Anterior cingulate cortex (tissue), 58 donors: ENCODE measurements at places on chromosomes 5 and 9.

DNA sequence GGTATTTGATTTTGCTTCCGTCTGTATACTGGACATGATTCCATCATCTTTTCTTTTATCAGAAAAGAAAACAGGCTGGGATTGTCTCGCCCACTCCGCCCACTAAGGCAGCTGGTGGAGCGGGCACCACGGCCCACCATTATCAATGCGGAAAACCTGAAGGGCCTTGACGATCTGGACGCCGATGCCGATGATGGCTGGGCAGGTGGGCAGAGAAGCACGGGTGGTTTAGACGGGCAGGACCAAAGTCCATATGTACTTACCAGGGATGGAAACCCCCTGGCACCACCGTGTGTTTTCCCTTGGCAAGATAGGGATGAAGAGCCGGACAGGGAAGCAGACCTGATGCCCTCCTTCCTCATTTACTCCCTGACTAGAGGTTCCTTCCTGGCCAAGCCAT lies 53.7 kb downstream of the PRRC2B start:
- no peak for DNase-seq

GRCh38 chr5:124302533-124302932 lies 443.9 kb downstream of the ZNF608 start:
- no peak for DNase-seq

DNA sequence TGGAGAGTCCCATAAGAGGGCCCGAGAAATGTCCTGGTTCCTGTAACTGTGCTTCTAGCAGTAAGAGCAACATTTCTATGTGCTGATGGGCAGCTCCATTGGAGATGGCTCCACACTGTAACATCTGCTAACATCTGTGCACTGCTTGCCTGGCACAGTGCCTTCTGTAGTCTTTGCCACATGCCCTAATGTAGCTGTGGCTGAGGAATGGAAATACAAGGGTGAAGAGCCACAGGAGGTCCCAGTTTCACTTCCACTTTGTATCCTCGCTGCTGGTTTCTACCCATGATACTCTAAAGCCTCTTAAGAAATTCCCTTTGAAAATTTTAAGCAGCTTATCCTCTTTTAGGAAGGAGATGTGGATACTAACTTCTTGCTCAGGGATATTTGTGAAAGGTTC lies 97.4 kb downstream of the HOMER1 start:
- DNase-seq, result no peak

- no peak for DNase-seq
These were observed 639.3 kb downstream of the MTRR start for GRCh38 chr5:8508231-8508630.

GRCh38 chr9:14888875-14889274 lies 21.4 kb downstream of the FREM1 start:
- DNase-seq, result no peak

GRCh38 chr9:14170392-14170931 lies 143.5 kb downstream of the NFIB start:
- DNase-seq, result no peak

- no peak for DNase-seq
These were observed 34.5 kb upstream of the ZNF366 start for GRCh38 chr5:72541501-72542225.

DNA sequence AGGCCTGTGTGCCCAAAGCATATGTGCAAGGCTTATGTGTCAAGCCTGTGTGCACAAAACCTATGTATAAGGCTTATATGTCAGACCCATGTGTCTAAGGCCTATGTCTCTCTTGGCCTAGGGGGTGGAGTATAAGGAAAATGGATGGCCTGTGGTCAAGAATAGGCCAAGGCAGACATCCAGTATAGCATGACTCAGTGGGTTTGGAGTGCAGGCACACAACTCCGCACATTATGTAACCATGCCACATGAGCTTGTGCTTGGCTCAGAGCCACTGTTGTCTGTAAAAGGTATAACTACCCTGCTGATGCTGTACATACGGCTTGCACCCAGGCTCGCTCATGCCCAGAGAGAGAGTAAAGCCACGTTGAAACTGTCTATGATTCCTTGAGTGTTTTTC lies 626.4 kb upstream of the NUDT12 start:
- no peak for DNase-seq

GRCh38 chr5:172554562-172554961 lies 86.5 kb upstream of the NEURL1B start:
- DNase-seq, result no peak

DNA sequence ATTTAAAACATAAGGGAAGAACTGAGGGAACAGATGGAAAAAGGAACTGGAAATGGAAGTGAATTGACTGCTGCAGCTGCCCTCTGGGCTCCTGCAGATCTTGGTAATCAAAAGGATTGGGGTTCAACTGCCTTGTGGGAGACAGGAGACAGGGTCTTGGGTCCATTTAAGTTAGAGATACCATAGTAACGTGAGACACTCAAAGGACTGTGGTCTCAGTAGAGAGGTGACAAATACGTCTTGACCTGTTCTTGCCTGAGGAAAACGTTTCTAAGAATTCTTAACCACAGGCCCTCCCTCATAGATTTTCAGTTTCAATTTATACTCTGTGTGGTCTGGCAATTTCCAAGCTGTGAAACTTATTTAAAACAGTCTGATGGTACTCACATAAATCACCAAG lies 100.8 kb upstream of the DHFR start:
- DNase-seq, result no peak

DNA sequence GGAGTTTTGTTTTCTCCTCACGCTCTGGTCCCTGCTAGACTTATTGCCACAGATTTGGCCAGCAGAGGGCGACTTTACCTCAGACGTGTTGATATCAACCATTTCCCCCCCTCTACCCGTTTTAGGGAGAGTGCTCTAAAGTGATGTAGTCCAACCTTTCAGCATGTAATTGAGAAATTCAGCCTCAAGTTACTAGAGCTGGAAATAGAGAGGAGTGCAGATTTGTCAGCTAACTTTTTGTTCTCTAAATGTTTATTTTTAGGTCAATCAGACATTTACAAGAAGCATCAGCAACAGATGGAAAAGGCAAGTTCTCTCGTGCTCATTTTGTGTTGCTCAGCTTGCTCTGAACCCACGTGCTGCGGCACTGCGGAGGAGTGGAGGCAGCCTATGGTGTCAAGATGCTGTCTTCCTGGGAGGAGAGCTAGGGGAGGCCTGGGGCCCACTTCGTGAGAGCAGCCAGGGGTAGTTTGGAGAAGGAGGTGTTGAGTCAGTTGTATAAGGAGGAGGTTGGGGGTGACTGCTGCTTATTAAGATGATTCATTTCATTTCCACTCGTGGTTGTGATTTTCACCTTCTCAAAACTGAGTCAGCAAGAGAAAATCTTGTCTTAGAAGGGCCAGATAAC lies 53.6 kb downstream of the GPR107 start:
- DNase-seq, result peak; percentile 43

DNA sequence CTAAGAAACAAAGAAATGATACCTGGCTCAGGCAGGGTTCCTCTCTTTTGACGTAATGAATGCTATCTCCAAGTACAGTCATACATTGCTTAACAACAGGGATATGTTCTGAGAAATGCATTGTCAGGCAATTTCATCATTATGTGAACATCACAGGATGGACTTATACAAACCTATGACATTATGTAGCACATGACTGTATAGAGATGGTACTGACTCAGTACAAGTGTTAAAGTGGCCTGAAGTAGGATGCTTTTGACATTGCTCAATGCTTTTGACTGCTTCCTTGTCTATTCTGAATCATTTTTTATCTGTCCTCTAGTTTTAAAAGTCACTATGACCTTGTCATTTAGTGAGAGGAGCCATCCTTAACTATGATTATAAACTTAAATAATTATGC lies 147.6 kb downstream of the NR2F1-AS1 start:
- no peak for DNase-seq

DNA sequence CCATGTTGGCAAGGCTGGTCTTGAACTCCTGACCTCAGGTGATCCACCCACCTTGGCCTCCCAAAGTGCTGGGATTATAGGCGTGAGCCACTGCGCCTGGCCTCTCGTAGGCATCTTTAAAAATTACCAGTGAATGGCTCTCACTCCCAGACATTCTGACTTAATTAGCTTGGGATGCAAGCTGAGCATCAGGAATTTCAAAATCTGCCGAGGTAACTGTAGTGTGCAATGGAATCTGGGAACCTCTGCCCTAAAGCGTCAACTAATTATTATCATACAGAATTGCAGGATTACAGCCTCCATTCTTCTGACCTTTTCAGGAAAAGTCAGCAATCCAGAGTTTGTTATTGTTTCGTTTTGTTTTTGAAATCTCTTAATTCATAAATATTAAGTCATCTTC lies 213.4 kb upstream of the DMAC1 start:
- no peak for DNase-seq

- DNase-seq, result no peak
These were observed 2.5 kb downstream of the SREK1IP1 start for GRCh38 chr5:64765804-64766504.

DNA sequence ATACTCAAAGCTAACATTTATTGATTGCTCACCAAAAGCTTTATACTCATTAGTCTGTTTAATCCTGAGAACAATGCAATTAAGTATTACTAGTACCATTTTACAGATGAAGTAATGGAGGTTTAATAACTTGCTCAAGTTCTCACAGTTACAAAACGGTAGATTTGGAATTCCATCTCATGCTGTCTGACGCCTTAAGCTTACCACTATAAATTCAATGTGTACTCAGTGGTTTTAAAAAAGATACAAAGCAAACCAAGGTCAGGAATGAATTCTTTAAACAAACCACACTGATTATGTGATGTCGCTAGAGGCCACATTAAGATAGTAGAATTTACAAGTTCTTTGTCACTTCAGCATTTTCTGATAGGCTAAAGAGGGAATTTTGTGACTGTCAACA lies 1.2 kb upstream of the C5orf63 start:
- DNase-seq, result no peak

GRCh38 chr9:34988218-34989002 lies 1.1 kb upstream of the DNAJB5 start:
- DNase-seq, result no peak

GRCh38 chr5:150152636-150153462 lies 2.8 kb downstream of the PDGFRB start:
- DNase-seq, result no peak

GRCh38 chr5:104815212-104815611 lies 1252.6 kb upstream of the NUDT12 start:
- no peak for DNase-seq

DNA sequence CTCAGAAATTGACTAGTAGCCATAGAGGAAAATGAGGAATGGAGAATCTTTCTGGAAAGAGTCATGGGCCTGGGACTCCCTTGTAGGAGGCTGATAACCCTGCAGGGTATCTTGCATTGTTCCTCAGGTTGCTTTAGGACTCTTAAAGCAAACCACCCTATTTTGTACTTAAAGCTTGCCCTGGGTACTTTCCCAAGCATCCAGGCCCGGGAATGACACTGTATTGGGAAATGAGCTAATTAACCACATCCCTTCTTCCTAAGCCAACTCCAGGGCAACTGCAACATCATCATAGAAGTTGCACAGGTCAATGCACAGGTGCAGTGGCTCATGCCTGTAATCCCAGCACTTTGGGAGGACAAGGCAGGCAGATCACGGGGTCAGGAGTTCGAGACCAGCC lies 55.9 kb downstream of the UGCG start:
- DNase-seq, result no peak

DNA sequence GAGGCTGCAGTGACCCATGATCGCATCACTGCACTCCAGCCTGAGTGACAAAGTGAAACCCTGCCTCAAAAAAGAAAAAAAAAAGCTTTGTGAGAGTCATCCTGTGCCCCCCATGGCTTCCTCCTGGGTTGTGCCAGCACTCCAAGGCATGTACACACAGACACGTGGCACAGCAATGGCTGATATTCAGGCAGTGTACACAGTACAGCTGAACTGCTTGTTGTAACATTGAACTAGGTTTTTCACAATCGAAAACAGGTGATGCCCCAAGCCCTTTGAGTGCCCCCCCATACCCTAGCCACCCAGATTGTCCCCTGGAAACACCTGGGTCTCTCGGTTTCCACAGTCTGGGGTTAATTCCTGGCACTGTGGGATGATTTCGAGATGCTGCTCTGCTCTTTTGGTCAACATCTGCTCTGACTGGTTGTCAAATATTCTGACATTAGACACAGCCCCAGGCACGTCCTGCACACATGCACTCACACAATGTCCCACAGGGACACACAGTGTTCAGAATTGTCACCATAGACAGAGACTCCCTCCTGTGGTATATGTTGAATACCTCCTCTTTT lies 9.2 kb downstream of the SPINK4 start:
- DNase-seq, result no peak

- DNase-seq, result no peak
These were observed 1020.4 kb downstream of the CDH18 start for GRCh38 chr5:18967637-18968036.

DNA sequence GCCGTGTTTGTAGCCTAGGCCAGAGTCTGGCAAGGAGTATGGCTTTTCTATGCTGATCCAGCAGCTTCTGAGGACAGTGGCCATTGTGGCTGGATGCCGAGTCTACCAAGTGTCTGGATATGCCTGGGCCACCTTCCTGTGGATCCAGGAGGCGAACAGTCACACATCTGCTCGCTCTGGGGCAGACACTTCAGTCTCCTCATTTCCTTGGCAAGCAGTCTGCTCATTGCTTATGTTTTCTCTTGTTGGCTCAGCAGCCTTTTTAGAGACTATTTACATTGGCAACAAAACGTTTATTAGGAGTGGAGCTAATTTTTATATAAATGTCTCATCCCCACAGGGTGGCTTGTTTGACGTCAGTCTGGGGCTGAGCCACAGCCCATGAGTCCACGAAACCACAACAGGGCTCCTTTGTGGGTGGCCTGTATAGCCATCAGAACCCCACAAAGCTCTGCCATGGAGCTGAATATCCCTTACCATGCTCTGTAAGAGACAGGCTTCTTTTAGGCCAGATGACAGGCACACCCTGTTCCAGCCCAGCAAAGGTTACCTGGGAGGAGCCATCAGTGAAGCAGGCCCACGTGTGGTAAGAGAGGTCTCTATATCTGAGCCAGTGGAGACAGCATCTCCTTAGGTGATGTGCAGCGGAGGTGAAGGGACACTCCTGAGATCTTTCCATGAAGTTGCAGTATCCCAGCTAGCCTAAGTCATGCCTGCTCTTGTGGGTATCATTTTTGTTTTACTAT lies 221.7 kb downstream of the DIRAS2 start:
- no peak for DNase-seq

- no peak for DNase-seq
These were observed 1.6 kb downstream of the DCAF12 start for GRCh38 chr9:34124926-34125325.

GRCh38 chr9:132006677-132007370 lies 72.8 kb downstream of the MED27 start:
- no peak for DNase-seq
